ENCODE measurements at places on chromosomes 7 and 10.
A peak's percentile ranks its signal among the peaks of the same experiment; 100 is the strongest.

- DNase-seq: no peak
Observed at GRCh38 chr10:60453036-60453435, 63.4 kb upstream of the ANK3 start.

DNA sequence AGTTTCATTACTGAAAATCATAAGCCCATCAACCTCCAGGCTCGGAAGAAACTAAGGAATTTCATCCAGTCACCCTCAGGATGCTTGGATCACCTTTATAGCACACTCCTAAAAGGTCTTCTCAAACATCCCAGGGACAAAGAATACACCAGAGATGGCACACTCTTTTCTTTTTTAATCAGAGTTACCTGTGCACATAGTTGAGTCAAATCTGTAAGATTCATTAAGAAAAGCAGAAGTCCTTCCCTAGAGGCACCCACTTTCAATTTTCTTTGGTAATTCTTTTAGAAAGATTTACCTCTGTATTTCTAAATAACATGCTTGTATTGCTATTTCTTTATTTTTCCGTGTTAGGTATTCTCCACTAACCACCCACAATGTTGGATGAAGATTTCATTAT, 50.6 kb upstream of the IL6 start:
- DNase-seq: no peak

- DNase-seq: no peak
Observed at GRCh38 chr10:12941966-12942365, 59.5 kb downstream of the CCDC3 start.

GRCh38 chr10:59908808-59909143, 2.4 kb upstream of the CCDC6 start:
- DNase-seq: no peak

- DNase-seq: no peak
Observed at GRCh38 chr10:30553626-30554439, 75.7 kb downstream of the LYZL2 start.

GRCh38 chr10:23368816-23369640, 24.4 kb upstream of the C10orf67 start:
- DNase-seq: peak; percentile 42

DNA sequence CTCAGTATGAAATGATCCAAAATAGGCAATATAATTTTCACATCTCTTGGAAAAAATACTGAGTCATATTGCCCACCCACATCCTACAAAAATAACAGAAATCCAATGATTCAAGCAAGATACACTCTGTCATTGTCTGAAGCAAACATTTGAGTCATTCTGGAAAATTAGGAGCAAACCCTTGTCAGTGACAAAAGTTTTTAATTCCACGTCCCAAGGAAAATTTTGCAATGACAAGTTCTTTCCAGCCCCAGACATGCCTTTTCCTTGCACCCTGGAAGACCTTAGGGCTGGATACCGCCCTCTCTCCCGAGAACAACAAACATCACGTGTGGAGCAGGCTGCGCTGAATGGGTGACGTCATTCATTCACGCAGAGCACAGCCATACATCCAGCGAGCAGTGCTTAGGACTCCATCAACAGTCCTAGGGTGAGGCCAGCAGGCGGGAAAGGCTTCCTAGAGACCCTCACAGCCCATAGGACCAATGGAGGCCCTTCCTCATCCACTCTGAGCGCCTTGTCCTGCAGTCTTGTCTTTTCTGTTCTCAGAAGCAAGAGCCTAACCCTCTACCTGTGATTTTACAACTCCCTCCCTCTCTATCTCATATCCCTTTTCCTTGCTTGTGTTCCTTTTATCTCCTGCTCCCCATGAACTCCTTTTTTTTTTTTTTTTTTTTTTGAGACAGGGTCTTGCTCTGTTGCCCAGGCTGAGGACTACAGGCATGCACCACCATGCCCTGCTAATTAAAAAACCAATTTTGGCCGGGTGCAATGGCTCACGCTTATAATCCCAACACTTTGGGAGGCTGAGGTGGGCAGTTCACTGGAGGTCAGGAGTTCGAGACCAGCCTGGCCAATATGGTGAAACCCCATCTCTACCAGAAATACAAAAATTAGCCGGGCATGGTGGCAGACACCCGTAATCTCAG, 23.5 kb upstream of the KDM7A start:
- DNase-seq: no peak

DNA sequence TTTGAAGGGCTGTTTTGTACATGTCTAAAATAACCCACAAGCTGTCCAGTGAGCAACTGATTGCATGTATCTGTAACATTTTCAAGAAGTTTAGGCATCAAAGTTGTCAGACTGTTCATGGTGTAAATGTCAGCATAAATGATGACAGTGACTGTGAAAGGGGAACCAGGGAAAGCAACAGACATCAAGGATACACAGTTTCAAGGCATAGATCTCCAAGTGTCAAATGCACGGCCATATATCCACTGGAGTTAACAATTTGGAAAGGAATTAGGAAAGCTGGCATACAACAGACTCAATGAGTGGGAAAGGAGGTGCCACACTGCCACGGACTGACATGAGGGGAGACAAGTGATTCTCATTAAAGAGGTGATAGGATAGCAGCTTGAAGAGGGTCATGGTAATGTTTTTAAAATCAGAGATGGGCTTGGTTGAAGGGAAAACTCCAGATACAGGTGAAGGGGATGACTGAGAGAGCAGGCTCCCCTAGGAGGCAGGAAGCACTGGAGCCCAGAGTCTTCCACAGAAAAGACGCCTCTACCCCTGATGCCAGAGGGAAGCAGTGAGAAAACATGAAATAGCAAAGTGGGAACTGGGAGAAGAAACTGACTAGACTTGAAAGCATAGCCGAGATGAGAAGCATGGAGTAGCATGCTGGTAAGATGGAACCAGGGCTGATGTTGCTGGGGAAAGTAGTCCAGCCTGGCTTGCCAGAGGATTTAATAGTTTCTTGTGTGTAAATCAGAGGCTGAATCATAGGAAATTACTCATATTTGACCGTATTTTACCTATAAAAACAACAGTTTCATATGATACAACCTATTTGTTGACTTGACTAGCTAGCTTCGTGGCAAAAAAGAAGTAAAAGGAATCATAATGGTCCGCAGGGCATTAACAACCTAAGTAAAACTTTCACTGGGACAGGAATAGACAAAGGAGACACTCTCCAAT, 18.6 kb downstream of the NSMCE4A start:
- DNase-seq: no peak

- DNase-seq: no peak
Observed at GRCh38 chr7:148761499-148762278, 63.0 kb downstream of the CUL1 start.

- no peak for DNase-seq
Observed at GRCh38 chr7:146885231-146885630, 768.6 kb downstream of the CNTNAP2 start.

- no peak for DNase-seq
Observed at GRCh38 chr10:132326344-132326889, 5.6 kb upstream of the LRRC27 start.

DNA sequence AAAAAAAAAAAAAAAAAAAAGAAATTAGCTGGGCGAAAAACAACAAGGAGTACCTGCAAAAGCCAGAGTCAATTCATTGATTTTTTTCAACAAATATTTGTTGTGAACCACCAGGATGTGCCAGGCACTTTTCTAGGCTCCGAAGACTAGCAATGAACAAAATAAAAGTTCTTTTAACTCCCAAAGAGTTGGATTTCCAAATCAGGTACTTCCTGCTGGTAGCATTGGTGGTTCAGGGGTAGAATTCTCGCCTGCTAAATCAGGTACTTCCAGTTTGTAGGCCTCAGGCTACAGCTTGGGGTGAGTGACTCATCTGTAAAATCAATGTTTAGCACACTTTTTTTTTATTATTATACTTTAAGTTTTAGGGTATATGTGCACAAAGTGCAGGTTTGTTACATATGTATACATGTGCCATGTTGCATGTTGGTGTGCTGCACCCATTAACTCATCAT, 10.9 kb downstream of the PPA1 start:
- no peak for DNase-seq

DNA sequence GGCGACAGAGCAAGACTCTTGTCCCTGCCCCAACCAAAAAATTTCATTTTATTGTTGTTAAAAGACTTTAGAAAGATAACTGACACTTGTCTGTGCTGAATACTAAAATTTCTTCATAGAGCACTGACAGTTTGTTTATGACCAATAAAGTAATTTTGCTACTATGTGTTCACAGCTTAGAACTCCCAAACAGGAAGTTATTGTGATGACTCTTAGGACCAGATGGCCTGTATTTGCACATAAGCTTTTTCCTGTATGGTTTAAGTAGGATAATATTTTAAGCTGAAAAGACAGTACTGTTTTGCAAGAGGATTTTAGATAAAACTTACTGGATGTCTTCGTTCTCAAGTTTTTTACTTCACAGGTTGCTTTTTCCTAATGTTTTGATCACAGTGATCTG, 80.7 kb downstream of the MMRN2 start:
- no peak for DNase-seq

- no peak for DNase-seq
Observed at GRCh38 chr7:47092336-47092735, 489.6 kb downstream of the TNS3 start.

- no peak for DNase-seq
Observed at GRCh38 chr7:1914321-1914720, 244.2 kb downstream of the ELFN1 start.

DNA sequence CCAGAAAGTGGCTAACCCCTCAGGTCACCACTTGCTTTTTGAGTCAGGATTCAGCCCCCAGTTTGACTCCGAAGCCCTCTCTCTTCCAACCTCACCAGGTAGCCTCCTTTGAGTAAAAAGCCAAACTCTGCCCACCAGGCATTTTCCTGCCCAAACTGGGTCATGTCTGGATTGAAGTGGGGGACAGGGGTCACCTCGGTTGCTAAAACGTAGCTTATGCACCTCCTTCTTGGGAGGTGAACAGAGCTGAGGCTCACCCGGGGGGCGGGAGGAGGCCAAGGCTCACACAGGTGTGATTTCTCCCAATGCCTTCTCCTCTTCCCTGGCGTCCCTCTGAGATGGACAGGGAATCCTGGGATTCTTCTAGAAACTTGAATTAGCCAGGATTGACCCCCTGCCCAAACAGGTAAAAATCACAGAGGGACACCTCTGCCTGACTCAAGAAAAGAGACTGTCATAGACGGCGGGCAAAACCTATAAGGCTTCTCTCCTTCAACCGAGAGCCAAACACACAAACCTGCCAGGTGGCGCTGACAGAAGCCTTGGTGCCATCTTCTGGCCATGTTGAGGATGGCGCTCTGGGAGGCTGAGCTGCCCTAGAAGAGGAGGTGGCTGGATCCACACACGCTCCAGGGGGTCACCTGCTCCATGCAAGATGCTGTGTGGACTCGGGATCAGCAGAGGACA, 51.6 kb downstream of the PRLHR start:
- DNase-seq: peak; percentile 17

DNA sequence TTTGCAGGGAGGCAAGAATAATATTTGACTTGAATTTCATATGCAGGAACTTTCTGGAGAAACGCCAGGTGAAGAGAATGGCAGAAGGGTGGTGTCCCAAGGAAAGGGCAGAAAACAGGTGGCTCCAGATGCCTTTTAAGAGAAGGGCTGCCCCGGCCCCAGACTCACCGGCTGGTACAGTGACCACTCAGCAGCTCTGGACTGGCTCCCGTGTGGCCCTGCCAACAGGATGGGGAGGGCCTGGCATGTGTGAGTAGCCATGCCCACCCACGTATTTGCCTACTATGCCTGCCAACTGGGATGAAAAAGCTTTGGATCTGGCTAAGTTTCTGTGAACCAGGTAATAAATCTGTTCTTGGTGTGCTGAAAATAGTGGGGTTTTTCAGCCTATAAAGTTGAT, 159.5 kb downstream of the PRKAG2 start:
- no peak for DNase-seq
